ENCODE measurements at places on chromosomes 2 and 18. TPM values are rescaled to one million over a fixed set of nuclear protein-coding genes. Genes with fewer than 3 reads are reported as not detected.

The SFXN5 gene
- 20.0 TPM for total RNA-seq

The AQP12B gene
- not detected for total RNA-seq

The SIX3 gene
- total RNA-seq: not detected

The RAPGEF4 gene
- 1.8 TPM for total RNA-seq

The SLC4A3 gene
- 0.36 TPM for total RNA-seq

The SPEG gene
- total RNA-seq: 20.3 TPM
